Immature natural killer cell (primary cell): ENCODE measurements at places on chromosomes 16 and 17.

DNA sequence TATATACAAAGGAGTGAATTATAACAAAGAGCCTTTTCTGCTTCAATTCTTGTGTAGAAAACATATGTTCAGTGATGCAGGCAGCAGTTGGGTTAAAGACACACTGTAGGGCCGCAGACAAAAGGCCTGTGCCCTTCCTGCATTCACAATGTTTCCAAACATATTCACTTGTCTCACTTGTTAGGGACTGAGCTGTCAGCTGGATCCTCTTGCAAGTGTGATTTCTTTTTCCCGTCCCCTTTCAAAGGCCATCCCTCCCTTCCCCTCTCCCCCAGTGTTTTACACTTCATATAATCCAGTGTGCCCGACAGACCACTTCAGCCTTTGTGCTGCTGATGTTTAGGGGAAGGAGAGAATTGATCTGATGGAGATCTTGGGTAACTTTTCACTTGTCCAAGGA is 217.0 kb downstream of the FTO start:
- DNase-seq = no peak

- no peak for DNase-seq
Observed at GRCh38 chr16:2518823-2519710, 1.1 kb upstream of the AMDHD2 start.

DNA sequence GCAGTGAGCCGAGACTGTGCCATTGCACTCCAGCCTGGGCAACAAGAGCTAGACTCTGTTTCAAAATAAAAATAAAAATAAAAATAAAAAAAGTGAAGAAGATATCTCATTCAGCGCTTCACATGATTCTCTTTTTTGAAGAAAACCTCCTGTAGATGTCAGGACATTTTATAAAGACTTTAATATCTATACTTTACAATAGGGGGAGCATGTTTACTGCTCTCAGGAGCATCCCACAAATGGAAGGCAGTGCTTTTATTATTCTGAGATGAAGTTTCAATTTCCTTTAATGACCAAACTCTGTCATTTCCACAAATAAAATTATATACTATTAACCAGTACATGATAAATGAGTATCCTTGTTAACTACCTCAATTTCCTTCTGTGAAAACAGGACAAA is 118.7 kb upstream of the MYOCD start:
- DNase-seq = no peak

- peak; percentile 30 for DNase-seq
Observed at GRCh38 chr16:22898874-22899348, 84.9 kb downstream of the HS3ST2 start.

GRCh38 chr16:50146479-50147435 is 6.3 kb upstream of the TENT4B start:
- no peak for DNase-seq

DNA sequence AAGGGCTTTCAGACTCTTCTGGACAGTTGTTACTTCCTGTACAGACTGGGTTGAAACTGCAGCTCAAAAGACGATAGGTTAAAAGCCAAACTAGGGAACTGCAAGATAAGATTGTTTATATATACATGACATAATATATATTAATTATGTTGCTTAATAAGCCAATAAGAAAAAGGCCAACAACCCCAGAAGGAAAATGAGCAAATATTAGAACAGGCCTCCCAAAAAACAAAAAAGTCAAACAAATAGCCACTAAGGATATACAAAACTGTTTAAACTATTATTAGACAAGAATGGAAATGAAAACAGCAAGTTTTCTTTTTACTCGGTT is 495 bp upstream of the CMTR2 start:
- no peak for DNase-seq

DNA sequence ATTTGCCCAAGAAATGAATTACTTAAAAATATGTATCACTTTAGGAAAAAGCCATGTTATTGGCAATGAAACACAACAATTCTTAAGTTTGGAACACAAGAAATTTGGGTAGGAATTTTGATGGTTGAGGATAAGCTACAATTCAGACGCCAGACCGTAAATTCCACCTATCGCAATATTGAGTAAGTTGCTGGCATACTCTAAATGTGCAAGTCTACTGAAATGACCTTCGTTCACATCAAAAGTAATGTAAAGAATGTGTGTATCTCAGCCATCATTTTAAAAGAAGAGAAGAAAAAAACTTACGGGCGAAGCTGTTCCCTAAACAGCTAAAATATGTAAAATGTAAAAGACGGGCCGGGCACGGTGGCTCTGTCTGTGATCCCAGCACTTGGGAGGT is 33.4 kb downstream of the UBE2G1 start:
- no peak for DNase-seq

- no peak for DNase-seq
Observed at GRCh38 chr17:218432-219110, 37.1 kb upstream of the DOC2B start.

GRCh38 chr16:53129281-53130158 is 74.7 kb downstream of the CHD9 start:
- peak; percentile 1 for DNase-seq

- DNase-seq = no peak
Observed at GRCh38 chr16:8588682-8589056, 1.6 kb downstream of the TMEM114 start.

- DNase-seq = no peak
Observed at GRCh38 chr16:66360624-66361324, 5.7 kb upstream of the CDH5 start.

DNA sequence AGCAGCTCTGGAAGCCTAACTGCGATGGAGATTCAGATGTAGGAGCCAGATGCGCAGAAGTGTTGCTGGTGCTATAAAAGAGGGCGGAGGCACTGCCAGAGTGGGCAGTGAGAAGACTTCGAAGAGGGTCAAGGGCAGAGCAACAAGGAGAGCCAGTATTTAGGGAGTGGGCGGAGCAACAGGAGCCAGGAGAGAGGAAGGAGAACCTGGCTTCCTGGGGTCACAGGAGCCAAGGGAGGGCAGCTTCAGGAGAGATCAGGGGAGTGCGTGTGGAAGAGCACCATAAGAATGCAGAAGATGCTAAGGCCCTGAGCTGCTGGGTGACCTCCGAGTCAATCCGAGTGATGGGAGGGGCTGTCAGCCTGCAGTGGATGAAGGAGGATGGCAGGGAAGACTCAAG is 14.4 kb upstream of the MRPS23 start:
- DNase-seq = no peak

DNA sequence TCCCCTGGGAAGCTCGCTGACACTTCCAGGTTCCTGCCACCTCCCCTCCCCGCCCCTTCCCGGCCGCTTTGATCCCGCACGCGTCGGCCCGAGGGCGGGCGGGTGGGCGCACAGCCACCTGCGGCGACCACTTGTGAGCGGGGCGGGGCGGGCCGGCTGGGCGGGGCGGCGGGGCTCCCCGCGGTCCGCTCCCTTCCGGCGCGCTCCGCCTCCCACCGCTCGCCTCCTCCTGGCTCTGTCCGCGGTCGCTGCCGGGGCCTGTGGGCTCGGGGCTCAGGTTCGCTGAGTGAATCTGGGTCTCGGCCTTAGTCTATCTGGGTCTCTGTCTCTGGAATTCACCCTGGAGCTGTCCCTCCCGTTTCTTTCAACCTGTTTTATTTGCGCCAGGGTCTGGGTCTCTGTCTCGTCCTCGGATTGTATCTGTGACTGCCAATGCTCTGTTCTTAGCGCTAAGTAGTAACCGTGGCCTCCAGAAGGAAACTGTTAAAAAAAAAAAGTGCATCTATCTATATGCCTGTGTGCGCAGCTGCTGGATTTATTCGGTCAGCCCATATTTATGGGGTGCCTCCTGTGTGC is 2.7 kb upstream of the HES7 start:
- DNase-seq = no peak

DNA sequence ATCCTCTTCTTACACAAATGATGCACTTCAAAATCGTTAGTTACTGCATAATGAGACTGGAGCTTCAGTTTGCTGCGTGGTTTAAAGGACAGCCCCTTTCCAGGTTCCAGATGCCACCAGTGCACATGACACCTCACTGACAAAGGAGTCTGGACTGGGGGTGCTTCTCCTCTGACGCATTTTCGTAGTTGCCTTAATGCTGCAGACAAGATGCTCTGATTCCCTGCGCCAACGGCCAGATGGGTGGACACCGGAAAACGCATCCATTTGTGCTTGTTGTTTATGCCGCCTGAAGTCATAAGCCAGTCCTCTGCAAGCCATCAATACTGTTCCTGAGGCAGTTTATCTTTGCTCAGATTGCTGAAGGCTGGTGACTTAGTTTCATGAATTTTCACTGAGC is 16.0 kb downstream of the FBXO31 start:
- no peak for DNase-seq

- DNase-seq = no peak
Observed at GRCh38 chr17:41658846-41659245, 29.8 kb upstream of the EIF1 start.

DNA sequence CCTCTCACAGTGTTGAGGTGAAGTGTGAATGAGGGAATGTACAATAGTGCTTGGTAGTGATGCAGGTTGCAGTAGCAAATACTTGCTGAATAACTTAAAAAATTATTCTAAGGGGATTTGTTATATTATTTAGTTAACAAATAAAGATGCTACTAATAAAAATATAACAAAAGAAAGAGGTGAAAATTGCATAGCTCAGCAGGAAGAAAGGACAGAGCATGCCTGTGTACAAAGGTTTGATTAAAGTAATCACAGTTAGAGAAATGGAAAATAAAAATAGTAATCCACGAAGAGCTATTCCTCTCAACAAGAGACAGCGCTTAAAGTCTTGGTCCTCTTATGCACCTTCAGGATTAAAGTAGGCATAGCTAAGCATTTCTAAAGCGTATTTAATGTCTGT is 11.0 kb downstream of the GOT2 start:
- DNase-seq = no peak

DNA sequence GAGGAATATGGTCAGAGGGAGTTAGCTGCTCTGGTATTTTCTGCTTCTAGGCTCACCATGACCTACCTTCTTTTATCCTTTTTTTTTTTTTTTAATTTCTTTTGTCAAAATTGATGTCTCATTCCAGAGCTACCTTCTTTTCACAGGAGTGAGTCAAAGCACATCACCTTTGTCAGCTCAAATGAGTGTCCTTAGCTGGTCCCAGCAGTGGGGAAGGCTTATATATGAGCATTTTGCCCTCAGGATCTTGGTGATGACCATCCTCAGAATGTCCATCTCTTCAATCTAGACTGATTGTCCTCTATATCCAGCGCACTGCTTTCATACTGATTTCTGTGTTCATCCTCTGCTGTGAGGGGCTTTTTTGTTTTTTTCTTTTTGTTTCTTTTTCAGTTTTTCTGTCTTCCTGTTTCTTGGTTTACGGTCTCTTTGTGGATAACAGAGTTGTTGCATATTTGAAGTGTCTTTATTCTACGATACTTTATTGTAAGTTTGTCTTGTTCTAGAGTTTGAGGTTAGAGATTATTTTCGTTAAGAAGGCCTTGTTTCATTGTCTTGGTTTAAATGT is 24.9 kb downstream of the CBFB start:
- DNase-seq = peak; percentile 24

GRCh38 chr17:27564463-27564862 is 66.5 kb upstream of the LGALS9 start:
- no peak for DNase-seq

GRCh38 chr17:12296209-12296625 is 275.5 kb downstream of the MAP2K4 start:
- no peak for DNase-seq

DNA sequence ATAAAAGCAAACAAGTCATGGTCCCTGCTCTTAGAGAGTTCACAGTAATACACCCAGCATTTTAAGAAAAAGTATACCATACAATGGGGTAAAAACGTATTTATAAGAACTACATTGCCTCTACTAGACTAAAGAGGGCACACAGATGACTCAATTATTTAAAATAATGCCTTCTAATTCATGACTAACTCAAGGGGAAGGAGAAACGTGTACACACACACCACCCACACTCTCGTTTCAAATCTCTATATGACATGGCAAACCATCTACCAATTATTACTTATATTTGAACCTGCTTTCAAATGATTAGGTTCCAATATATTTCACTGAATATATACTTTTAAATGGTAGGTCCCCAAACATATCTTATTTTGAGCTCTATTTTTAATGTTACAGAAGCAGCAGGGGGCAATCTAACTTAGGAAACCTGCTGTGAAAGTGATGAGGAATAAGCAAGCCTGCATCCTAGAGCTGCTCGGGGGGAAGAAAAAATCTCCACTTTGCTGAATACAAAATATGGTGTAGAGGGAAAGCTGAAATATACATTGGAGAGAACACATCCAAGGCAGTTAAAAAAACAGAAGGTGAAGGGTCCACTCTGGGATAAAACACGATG is 232.4 kb upstream of the PSMD7 start:
- DNase-seq = no peak

GRCh38 chr17:50170662-50171370 is 5.0 kb downstream of the SGCA start:
- no peak for DNase-seq

GRCh38 chr17:78735832-78736525 is 46.1 kb downstream of the CYTH1 start:
- DNase-seq = peak; percentile 66

DNA sequence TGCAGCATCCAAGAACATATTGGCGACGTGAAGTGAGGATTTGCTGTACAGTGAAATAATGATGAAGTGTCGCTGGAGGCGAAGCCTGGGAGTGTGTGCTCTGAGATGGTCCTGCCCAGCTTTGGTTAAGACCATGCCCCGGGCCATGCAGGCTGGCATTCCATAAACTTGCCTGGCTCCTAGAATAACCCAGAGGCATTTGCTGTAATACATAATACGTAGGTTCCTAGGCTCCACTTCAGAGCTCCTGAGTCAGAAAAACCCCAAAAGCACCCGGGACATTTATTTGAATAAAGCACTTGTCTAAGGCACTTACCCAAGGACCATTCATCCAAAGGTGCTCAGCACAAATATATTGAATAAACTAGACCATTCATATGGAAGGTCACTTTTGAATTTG is 279.3 kb downstream of the ABCC12 start:
- DNase-seq = no peak

DNA sequence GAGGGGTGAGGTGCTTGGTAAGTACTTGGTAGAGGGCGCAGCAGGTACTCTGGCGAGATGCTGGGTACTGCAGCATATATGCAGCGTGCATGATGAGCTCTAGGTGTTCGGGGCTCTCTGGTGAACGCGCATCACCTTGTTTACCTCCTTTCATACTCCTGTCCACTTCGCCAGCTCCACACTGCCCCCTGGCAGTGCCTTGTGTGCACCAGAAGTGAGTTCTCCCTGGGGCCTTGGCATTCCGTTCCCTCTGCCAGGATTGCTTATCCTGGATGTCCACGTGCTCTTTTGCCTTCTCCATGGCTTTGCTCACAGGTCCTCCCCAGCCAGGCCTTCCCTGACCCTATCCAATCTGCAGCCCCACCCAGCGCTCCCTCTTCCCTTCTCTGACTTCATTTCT is 154.2 kb downstream of the MRM1 start:
- DNase-seq = peak; percentile 36

GRCh38 chr17:8859804-8860430 is 7.6 kb downstream of the PIK3R6 start:
- no peak for DNase-seq
